ENCODE measurements at places on chromosomes 2 and 18. TPM values are rescaled to one million over a fixed set of nuclear protein-coding genes. Genes with fewer than 3 reads are reported as not detected.

OR6B2 gene
- total RNA-seq, result not detected

LRATD1 gene
- total RNA-seq, result 5.2 TPM

WNT10A gene
- not detected for total RNA-seq

ASIC4 gene
- not detected for total RNA-seq

SERPINB12 gene
- total RNA-seq, result not detected

KCNS3 gene
- 12.5 TPM for total RNA-seq

LRRTM1 gene
- total RNA-seq, result under 0.01 TPM

TTR gene
- not detected for total RNA-seq

NAPG gene
- 25.1 TPM for total RNA-seq

DPP10 gene
- total RNA-seq, result 1.0 TPM

ST6GAL2 gene
- 3.1 TPM for total RNA-seq

ANKRD53 gene
- 0.52 TPM for total RNA-seq

TDRD15 gene
- total RNA-seq, result not detected

OSGEPL1 gene
- 15.1 TPM for total RNA-seq

SCN3A gene
- total RNA-seq, result 0.52 TPM

ZEB2 gene
- 108 TPM for total RNA-seq

SLC5A7 gene
- under 0.01 TPM for total RNA-seq

TEX44 gene
- total RNA-seq, result not detected
